ENCODE measurements at places on chromosomes 6 and 20.

DNA sequence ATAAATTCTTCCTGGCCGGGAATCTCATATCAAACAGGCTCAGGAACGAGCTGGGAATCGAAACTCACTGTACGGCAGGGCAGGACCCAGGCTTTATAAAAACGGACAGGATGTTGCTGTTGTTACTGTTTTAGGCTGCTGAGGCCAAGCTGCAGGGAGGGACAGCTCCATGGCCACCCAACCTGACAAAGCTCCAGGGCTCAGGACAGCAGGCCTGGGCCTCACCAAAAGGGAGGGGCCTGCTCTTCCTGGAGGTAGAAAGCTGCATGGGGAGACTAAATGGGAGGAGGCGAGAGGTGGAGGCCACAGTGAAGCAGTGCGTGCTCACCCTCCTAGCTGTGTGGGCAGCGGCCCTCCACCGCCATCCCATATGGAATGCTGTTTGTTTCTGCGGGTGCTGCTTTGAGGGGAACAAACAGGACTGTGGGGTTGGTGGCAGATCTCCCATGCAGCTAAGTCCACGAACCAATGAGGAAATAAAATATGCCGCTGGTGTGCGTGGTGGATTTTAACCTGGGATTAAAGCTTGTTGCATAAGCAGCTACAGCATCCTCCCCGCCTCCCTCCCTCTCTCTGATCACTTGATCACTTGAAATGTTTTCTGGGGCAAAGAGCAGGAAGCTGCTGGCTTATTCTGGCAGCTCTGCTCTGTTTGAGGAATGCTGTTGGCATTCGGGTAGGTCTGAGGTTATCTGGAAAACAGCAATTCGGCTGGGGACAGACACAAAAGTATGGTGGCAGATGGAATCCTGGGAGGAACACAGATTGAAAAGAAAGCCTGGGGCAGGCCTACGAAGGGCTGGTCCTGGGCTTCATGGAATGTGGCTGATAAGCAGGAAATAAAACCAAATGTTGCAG lies 2.4 kb upstream of the ZMYND8 start:
- peak; percentile 86 for DNase-seq

DNA sequence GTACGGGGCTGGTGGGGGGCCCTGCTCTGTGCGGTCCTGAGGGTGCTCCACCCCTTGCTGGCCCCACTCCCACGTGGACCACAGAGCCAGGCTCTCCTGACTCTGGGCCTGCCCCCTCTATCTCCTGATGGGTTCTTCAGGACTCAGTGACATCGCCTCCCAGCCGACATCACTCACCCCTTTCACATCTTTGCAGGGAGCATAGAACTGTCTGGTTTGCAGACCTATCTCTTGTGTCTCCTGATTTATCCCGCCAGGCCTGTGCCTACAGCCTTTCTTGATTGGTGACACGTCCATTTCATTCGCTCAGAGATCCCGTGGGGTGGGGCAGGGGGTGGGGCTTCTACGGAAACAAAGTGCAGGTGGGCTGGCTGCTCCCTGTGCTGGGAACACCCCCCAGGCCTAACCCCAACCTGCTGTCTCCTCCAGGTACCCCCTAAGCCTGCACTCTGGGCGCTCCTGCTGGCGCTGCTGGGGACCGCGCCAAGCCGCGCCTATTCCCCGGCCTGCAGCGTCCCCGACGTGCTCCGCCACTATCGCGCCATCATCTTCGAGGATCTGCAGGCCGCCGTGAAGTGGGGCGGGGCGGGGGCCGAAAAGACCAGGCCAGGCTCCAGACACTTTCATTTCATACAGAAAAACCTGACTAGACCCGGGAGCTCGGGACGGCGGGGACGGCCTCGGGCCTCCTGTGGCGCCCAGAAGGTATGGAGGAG lies 1.7 kb downstream of the C20orf204 start:
- no peak for DNase-seq

DNA sequence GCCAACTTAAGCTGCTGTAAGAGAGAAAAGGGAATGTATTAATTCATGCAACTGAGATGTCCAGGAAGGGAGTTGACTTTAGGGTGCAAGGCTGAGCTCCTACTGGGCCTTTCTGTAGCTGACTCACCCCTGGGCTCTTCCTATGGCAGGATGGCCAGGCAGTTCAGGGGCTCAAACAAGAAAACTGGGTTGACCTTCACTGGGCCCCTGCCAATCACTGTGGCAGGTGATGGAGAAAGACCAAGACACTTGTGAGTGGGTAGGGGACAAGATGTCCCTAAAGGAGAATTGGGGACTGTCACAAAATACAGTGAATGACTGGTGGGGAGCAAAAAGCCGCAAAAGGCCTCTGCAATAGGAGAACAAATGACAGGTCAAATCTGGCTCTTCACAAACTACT lies 21.5 kb upstream of the RALGAPA2 start:
- no peak for DNase-seq

DNA sequence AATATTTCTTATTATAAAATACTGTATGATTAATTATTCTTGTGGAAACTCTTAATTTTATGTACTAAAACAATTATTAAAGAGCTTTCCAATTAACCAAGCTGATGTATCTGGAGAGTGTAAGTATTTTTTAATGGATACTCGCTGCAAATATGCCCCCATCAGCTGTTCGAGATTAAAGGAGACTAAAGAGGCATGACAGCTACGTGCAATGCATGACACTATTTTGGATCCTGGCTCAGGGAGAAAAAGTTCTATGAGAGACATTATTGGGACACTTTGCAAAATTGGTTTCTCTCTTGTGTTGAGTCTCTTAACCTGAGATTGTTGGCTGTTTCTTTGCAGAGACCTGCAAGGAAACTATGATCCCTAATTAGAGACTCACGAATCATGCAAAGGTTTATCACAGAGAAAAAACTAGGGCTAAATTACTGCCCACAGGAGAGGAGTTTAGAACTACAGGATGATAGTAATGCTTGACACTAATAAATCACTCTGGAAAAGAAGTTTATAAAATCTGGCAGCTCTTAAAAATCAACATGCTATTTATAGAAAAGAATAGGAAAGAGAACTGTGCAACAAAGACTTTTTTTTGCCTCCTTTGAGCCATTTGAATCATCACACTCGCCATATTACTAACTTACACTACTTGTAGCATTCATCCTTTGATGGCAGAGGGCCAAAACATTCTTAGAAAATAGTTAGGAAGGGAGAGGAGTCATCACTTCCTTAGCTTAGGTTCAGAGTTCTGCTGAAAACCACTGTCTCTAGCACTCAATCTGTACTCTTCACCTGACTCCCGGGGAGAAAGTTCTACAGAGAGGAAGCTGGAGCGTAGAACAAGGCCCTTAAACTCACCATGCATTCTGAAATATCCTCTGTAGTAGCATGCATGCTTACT lies 25.3 kb downstream of the NRN1 start:
- no peak for DNase-seq

- no peak for DNase-seq
Observed at GRCh38 chr6:84762220-84763002, 2.0 kb downstream of the TBX18 start.

DNA sequence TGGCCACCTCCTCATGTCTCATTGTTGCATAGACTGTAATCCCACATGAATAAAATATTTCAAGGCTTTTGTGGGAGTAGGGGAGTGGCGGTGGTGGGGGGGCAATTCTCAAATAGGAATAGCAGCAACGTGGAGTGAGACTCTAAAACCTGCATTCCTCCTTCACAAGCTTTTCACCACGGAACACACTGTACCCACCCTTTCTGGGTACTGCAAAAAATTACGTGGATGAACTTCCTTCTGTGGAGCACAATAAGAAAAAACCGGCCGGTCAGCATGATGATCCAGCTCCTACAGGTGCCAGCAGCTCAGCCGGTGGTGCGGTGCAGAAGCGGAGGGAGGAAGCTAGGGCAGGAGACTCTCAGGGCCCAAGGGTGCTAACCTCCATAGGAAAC lies 930 bp upstream of the RRAGD start:
- DNase-seq: no peak
